WTC11 (cell line): ENCODE measurements at places on chromosomes 7 and 10. TPM values are rescaled to one million over a fixed set of nuclear protein-coding genes. Genes with fewer than 3 reads are reported as not detected.

- DNase-seq = peak; percentile 8
Measured at GRCh38 chr10:132687181-132687892, 98.6 kb downstream of the NKX6-2 start.

Gene KCNH2
- 13.9 to 16.2 TPM (median 14.6 TPM) in 3 replicates for total RNA-seq

DNA sequence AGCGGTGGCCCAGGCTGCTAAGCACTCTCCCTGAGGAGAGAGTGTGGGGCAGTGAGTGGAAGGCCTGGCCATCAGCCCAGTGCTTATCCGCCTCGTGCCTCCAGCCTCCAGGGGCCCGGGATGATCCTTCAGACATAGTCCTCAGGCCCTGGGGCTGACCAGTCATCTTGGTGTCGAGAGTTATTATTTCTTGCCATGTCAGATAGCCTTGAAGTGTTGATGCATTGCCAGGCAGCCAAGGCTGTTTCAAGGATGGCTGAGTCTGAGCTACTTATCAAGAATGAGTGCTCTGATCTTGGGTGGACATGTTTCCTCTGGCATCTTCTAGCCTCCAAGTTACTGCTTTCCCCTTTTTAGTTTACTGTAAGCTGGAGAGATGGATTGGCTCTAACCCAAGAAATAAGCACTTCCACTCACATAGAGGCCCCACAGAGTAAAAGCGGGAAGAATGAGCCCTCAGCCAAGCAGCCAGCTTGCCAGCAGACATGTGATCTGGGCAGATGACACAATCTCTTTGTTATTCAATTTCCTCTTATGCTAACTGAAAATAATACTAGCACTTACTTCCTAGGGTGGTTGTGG lies 136.5 kb upstream of the NAMPT start:
- DNase-seq = no peak

DNA sequence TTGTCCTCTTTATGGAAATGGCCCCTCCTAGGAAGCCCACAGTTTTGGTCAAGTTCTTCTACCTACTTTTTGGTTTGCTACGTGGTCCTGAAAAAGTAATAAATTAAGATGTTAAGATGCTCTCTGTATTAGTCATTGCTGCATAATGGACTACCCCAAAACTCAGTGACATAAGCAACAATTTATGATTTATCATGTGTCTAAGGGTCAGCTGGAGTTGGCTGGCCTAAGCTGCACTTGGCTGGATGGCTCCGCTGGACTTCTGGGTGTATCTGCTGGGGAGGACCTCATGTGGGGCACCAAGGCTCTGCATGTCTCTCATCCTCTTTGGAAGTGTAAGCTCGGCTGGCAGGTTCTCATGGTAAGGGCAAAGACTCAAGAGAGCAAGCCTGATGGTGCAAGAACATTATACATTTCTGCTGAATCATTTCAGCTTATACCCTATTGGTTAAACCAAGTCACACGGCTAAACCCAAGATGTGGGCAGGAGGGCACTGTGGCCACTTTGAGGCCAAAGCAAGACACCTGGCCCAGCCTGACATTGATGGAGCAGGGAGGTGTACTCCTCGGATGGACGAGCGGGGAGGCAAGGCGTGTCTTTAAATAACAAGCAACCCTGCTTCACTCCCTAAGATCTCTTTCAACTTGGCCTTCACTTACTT lies 47.7 kb downstream of the TBXAS1 start:
- DNase-seq = no peak

GRCh38 chr7:117362294-117362888 lies 39.5 kb upstream of the WNT2 start:
- DNase-seq = no peak

- peak; percentile 12 for DNase-seq
Measured at GRCh38 chr10:46523119-46523961, 33.1 kb downstream of the GPRIN2 start.

- no peak for DNase-seq
Measured at GRCh38 chr7:139667377-139667776, 110.4 kb downstream of the HIPK2 start.

Gene GCK
- total RNA-seq = 3.3 to 5.1 TPM (median 4.5 TPM) in 3 replicates

Gene FAM25G
- not detected in 3 replicates for total RNA-seq

Gene CLRN3
- total RNA-seq = not detected in 3 replicates

GRCh38 chr10:12184165-12184564 lies 11.5 kb downstream of the NUDT5 start:
- no peak for DNase-seq

GRCh38 chr10:11024596-11024995 lies 6.9 kb downstream of the CELF2 start:
- DNase-seq = no peak

GRCh38 chr10:126689461-126689994 lies 19.0 kb upstream of the C10orf90 start:
- DNase-seq = no peak

Gene CYP2E1
- 1.0 to 2.6 TPM (median 1.3 TPM) in 3 replicates for total RNA-seq

DNA sequence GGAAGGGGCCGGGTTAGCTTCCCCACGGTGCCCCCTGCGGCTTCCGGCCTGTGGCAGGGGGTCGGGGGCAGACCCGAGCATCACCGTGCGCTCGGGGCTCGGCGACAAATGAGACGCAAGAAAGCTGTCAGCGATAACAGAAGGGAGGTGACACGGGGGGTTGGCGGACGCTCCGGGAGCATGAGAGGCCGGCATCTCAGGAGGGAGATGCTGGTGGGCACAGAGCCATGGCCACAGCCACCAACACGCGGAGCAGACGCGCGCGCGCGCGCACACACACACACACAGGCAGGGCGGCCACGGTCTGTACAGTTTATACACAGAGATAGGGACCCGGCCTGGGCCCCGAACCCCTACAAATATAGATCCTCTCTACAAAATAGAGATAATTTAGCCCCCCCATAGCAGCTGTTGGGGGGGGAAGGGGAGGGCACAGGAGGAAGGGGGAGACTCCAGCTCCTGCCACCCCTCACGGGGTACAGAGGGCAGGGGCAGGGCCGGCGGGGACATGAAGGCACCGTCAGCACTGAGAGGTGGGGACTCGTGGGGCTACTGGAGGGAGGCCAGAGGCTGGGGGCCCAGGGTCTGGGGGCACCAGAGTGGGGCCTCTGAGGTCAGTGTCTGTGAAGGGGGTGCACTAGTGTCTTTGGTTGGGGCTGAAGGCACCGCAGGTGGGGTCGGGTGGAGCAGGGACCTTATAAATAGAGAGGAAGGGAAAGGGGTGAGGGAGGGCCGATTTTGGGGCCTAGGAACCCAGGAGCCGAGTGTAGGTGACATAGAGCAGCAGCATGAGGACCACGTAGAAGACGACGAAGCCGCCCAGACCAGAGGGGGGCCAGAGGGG lies 884 bp upstream of the SAP25 start:
- no peak for DNase-seq

- no peak for DNase-seq
Measured at GRCh38 chr10:88038268-88038667, 174.8 kb downstream of the PTEN start.

DNA sequence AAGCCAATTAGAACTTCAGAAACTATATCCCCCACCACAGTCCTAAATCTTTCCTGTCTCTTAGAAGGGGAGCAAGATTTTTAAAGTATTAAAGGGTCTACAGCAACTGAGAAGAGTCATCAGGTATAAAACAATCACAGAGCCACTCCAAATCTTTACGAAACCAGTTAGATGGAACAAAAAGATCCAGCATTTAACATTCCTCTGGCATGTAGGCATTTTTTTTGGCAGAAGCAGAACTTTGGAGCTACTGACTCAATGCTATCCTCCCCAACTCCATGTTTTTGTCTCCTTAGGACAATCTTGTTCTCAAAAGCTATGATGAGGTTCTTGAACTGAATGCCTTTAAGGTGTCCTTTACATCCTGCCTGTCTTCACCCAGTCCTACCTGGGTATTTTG lies 333.3 kb downstream of the PRPF18 start:
- DNase-seq = no peak

DNA sequence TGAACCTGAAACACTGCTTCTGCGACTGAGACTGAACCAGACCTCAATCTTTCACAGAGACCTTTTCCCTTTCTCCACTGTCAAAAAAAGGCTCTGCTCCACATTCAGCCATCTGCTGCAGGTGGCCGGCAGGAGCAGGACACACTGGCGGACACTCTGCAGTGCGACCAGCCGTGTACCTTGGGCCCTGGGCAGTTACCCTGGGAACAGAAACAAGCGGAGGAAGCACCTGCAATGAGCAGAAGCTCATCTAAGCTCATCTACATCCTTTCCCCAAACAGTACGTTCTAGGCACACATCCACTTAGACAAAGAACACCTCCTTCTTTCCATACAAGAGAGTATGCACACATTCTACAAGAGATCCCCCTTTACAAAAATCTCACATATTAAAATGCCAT lies 22.8 kb downstream of the VOPP1 start:
- no peak for DNase-seq

DNA sequence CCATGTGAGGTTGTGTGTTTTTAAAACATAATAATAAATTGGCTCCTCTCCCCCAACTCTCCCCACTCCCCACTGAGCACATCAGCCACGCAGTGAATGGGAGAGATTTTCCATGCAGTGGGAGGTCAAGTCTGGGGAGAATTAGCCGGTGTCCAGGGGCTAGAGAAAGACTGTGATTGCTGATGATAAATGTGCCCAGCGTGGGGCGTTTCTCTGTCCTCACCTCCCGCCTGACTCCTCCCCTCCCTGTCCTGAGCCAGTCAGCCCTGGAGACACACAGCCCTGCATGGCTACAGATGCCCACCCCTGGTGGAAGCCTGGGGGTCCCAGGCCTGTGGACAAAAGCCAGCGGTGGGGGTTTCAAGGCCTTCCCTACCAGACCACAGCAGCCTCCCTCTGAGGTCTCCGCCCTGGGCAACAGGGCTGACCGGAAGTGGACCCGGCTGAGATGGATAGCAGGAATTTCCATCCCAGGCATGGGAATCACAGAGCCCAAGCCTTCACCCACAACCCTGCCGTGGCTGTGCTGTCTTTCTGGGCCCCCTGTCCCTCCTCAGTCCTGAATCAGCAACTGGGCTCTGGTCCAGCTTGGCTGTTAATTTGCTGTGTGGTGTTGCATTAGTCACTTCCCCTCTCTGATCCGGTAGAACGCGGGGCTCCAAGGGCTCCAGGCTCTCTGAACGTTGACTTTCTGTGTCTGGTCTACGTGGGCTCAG lies 46.8 kb upstream of the SLC29A3 start:
- no peak for DNase-seq

GRCh38 chr10:42992957-42993390 lies 83.9 kb upstream of the RET start:
- DNase-seq = no peak

Gene ACTL6B
- total RNA-seq = 0.96 to 1.3 TPM (median 0.99 TPM) in 3 replicates

DNA sequence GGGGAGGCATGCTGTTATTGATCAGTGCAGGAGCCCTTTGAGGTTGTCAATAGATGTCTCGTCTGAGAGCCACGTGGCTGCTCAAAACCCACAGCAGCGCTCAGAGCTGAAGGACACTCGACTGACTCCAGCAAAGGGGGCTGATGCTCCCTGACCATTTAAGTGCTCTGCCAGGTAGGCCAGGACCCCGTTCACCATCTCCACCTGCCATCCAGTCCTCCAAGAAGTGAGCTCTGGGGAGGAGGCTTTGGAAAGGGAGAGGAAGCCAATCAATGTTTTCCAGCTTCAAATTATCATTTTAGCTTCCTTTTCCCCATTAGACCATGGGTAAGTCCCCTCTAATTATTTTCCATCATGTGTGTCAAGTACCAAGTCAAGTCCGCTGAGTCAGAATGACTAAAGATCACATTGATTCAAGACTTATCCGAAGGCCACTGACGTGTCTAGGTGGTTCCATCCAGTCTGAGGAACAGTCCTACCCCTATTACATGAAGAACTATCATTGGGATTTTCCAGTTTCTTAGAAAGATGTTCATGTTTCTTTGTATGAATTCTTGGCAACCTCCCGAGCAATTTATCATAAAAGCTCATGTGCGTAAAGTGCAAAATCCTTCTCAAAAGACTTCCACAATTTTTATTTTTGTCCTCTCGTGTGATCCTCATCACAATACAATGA lies 302.6 kb upstream of the LYZL1 start:
- DNase-seq = no peak

Gene GIMAP1
- 0.05 to 0.09 TPM in 2 of 3 replicates, not detected in the other for total RNA-seq

Gene VSIR
- total RNA-seq = 0.74 to 1.3 TPM (median 0.78 TPM) in 3 replicates

Gene KCND2
- 4.6 to 6.7 TPM (median 6.2 TPM) in 3 replicates for total RNA-seq

Gene UBE2D4
- total RNA-seq = 2.4 to 4.1 TPM (median 3.9 TPM) in 3 replicates

DNA sequence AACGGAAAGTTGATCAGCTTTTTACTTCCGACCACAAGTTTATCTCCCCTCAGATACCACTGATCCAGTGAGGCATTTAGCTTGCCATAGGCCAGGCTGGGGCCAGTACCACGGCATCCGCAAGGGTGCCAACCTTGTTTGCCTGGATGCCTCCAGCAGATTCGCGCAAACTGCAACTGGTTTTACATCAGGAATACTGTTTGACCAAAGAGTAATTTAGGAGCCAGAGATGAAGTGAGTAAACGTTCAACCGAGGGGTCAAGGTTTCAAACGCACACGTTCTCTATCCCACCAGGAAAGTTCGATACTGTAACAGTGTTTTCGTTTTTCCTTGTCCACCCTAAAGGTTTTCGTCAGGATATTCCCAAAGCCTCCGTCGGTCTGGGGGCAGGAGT lies 266 bp upstream of the MDFIC start:
- DNase-seq = peak; percentile 31

GRCh38 chr7:117931314-117931713 lies 58.1 kb upstream of the CTTNBP2 start:
- no peak for DNase-seq

DNA sequence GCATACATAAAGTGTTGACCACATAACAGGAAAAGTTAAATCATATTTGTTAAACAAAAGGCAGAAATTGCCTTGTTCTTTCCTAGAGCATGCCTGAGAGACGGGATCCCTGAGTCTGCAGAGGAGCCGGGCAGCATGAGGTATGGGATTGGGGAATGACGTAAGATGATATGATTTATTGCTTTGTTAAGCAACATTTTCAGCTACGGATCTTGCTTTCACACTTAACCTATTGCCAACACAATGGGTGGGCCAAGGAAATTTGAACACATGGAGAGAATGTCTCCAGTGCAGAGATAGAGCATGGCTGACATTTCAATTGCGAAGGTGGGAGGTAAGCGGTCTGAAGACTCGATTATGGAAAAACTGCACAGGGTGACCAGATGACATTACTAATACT lies 76.7 kb downstream of the EMX2 start:
- DNase-seq = no peak

Gene SCRN1
- 96.2 to 105 TPM (median 101 TPM) in 3 replicates for total RNA-seq

- DNase-seq = no peak
Measured at GRCh38 chr7:135197343-135197742, 14.0 kb downstream of the WDR91 start.

GRCh38 chr7:112649560-112649959 lies 140.6 kb downstream of the TMEM168 start:
- DNase-seq = no peak

Gene MYL10
- total RNA-seq = not detected in 3 replicates

Gene CCDC146
- total RNA-seq = 0.94 to 1.3 TPM (median 1.1 TPM) in 3 replicates

Gene MSS51
- total RNA-seq = 2.9 to 3.1 TPM (median 3.0 TPM) in 3 replicates

Gene ADD3
- total RNA-seq = 86.7 to 95.7 TPM (median 88.3 TPM) in 3 replicates

- peak; percentile 14 for DNase-seq
Measured at GRCh38 chr7:5143935-5144903, 45.8 kb upstream of the WIPI2 start.

DNA sequence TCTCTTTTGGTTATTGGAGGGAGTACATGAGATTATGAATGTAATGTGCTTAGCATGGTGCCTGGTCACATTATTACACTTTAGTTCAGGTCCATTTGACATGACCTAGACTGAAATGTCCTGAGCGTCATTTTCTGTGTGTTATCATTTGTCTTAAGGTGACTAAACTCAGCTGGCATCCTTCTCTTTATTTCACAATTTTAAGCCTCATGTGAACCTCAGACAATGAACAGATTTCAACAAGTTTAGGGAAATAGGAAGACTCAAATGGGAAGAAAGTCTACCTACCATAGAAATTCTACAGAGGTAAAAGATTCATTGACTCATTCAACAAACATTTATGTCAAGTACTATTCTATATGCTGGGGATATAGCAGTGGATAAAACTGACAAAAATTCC lies 70.2 kb upstream of the EXOC6 start:
- no peak for DNase-seq

Gene SUN3
- not detected in 3 replicates for total RNA-seq
